ENCODE measurements at places on chromosomes 16 and 17.

DNA sequence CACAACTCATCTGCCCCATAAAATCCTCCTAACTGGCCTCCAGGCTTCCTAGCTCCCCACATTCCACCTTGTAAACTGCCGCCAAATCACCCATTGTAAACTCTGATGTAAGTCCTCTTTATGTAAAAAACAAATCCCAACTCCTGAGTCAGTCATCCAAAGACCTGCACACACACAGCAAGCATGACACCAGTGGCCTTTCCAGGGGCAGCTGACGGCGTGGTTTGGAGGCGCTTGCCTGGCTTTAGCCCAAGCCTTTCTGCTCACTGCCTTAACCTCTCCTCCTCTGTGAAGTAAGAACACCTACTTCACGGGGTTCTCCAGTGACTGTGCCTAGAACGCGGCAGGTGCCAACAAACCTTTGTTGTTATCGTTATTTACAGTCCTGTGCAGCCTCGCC is 14.0 kb downstream of the UBE2O start:
- no peak for DNase-seq

DNA sequence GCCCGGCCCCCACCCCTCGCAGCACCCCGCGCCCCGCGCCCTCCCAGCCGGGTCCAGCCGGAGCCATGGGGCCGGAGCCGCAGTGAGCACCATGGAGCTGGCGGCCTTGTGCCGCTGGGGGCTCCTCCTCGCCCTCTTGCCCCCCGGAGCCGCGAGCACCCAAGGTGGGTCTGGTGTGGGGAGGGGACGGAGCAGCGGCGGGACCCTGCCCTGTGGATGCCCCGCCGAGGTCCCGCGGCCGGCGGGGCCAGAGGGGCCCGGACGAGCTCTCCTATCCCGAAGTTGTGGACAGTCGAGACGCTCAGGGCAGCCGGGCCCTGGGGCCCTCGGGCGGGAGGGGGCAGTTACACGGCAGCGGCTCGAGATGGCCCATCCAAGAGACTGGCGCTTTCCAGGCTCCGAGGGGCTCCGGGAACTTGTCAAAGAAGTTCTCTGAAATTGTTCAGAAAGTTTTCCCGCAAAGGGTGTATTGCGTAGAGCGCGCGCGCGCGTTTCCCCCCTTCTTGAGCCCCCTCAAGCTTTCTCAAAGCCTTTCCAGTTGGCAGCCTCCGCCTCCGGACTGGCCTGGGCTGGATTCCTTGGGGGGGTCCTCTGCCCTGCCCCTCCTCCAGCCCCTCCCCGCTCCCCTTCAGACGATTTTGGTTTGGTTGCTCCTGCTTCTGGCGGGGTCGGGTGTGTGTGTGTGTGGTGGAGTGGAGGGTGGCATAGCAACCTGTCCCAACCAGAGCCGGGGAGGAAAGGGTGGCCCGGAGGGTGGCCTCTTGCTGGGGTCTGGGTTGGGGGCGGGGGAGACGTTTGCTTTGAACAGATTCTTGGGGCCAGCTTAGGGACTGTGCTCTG is 504 bp downstream of the ERBB2 start:
- no peak for DNase-seq

- no peak for DNase-seq
Measured at GRCh38 chr17:9286434-9286833, 265.1 kb downstream of the NTN1 start.

DNA sequence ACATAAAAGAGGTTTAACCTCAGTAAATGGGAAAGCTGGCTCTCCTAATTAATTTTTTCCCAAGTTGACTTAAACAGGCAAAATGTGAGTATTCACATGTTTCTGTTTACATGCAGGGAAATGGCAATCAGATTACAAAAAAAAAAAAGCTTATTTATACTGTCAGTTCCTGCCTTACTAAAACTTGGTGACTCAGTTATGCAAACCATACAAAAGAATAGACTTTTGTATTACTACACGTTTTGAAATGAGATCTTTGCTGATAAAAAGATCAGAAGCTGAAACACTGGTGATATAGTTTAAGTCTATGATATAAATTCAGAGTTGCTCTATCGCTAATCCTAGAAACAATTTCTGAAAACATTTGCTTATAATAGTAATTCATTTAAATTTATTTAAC is 9.4 kb upstream of the KCNJ2 start:
- no peak for DNase-seq

DNA sequence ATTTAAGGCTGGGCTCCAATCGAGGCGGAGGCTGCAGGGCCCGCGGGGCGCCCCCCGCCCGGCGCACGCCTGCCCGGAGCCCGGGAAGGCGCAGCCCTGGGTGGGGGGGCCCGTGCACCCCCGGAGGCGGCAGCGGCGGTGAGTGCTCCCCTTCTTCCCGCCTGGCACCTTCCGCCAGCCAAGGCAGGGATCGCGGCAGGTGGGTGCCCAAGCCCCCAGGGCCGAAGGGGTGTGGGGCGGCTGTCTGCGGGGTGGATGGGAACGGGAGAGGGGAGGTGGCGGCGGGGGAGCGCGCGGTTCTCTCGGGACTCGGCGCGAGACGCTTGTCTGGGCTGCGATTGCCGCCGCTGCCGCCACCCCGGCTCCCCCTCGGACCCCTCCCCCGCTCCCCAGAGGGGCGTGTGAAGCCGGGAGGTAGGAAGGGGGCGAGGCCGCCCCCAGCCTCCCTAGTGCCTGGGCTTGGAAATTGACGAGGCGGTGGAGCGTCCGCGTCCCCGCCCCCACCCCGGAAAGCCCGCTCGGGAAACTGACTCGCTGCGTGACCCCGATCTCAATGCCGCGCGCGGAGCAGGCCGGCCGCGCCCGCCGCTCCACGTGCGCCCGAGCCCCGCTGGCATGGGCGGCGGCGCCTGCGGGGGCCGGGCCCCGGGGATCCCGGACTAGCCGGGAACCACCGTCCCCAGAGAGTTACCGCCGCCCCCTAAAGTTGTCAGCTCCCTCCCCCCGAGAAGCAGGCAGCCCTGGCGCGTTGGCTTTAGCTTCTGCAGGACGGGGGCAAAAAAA is 231.5 kb downstream of the MRTFB start:
- peak; percentile 12 for DNase-seq

DNA sequence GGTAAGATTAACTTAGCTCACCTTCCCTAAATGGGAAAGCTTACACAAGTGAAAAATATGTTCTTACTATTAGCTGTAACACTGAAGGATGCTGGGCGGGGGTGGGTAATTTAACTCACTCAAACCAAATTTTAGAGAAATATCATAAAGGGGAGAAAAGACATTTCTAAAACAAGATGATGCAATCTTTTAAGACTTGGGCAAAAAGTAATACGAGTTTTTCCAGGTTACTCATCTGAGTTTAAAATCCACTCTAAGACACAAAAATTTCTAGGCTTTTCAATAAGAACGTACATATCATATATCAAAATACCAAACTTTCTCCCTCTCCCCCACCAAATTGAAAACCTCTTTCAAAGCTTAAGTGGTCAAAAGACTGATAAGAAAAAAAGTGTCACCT is 228.8 kb downstream of the CEP112 start:
- DNase-seq, result no peak

DNA sequence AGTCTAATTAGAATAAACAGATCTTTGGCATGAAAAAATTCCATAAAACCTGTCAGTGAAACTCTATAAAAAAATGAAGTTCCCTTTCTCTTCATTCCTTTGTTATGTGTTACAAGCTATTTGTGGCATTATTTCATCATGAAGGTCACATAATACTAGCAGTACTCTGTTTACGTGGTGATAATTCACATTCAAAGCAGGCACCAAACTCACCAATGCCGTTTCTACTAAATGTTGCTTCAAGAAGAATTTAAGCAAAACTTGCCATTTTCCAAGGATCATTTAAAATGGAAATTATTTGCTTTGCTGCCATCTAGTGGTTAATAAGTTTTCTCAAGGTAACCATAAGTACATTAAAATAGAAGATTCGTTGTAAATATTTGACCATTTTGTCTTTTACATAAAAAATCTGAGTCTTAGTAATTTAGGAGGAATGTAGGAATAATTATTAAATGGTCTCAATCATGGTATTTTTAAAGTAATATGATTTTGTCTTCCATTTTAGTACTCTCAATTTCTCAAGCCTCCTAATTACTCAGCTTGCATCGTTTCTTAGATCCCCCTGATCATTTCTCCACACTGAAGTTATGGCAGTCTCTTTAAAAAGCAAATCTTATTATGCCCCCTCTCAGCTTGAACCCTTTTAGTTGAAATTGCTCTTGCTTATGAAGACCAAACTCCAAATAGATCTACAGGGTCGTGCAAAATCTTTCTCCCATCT is 80.8 kb downstream of the OMG start:
- DNase-seq, result no peak

DNA sequence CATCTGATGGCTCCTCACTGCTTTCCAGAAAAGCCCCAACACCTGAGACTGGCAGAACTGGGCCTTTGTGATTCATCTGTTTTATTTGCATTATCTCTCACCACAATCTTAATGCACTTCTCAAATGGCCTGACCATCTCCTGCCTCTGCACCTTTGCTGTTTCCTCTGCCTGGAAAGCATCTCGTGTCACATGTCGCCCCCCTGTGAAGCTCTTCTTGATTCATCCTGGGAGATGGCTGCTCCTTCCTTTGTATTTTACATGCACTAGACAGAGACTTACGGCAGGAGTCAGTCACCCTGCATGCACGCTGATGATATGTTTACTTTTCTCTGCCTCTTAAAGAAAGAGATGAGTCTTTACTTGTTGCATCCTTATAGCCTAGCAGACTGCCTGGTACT is 30.0 kb downstream of the HNF1B start:
- no peak for DNase-seq

DNA sequence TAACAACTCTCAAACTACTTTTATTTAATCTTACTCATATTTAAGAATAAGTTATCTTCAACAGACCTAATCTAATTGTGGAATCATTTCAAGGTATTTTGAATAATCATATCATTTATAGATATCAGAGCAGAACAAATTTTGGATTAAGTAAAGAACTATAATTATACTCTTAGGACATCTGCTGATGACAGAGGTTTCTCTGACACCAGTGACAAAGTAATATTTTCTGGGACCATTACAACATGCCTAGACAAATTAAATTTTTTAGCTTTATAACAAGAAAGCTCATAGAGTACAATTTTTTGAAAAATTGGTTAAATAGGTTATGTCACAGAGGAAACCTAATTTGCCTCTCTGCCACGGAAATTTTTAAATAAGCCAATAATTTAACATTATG is 30.5 kb downstream of the C16orf87 start:
- no peak for DNase-seq

DNA sequence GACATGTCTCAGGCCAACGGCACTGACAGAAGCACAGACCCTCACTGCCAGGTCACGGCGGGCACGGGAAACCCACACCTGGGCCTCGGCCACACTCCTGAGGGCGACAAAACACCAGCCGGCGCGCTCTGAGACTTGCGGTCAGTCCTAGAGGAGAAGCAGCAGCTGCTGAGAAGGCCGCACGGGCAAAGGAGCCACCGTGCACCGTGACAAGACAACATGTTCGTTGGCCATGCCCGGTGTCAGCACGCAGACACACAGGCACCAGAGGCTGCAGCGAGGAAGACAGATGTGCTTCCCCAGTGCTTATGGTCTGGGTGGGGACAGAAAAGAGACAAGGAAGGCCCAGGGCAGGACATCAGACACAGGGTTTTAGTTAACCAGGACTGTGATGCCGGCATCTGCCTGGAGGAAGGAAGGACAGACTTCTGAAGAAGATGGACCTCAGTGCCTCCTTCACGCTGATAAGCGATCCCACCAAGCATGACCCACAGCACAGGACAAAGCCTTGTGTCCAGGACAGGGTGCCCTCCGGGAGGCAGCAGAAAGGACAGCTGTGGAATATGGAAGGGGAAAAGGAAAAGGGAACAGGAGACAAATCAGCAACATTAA is 84.0 kb downstream of the ANKRD11 start:
- no peak for DNase-seq

GRCh38 chr17:58913552-58913951 is 157.9 kb downstream of the PPM1E start:
- DNase-seq, result no peak

- DNase-seq, result no peak
Measured at GRCh38 chr16:60945225-60945624, 1091.0 kb downstream of the CDH8 start.

All from activated CD4-positive, alpha-beta T cell treated with anti-CD3 and anti-CD28 coated beads, Interleukin-2, amount 50 U/mL, for 1 hour (primary cell).